Activated CD4-positive, alpha-beta T cell treated with anti-CD3 and anti-CD28 coated beads, Interleukin-2, amount 10 ng/mL, durations not matched to agents 7 days and 5 days (primary cell): ENCODE measurements at places on chromosomes 16 and 17. TPM values are rescaled to one million over a fixed set of nuclear protein-coding genes. Genes with fewer than 3 reads are reported as not detected.
A peak's percentile ranks its signal among the peaks of the same experiment; 100 is the strongest.

DNA sequence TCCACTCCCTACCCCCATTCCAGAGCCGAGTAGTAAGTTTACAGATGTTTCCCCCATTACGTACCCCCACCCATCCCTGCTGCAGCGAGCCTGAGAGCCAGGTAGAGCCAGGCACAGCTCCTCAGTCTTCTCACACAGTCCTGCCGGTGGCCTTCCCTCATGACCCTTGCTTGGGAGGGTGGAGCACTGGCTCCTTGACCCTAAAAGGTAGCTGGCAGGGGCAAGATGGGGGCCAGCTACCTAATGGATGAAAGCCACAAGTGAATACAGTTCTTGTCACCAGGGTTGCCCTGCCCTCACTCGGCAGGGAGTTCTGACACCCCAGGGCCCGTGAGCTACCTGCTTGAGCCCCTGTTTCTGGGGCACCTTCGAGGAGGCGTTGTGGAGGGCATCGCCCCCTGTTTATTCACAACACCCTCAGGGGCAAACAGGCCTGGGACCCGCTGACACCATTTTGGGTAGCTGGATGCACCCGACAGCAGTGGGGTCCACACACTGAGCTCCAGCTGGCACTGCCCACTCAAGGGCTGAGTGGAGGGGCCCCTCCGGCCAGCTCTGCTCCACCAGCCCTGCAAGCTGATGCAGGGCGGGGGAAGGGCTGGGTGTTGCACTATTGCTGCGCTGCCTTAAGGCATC is 22.2 kb downstream of the ADAM11 start:
- H3K27ac ChIP-seq, result no peak overlapping the region
- peaks cover 6% of the 10 kb centered on the region for H3K27me3 ChIP-seq
- DNase-seq, result no peak
- H3K4me1 ChIP-seq, result peaks cover 14% of the 10 kb centered on the region
- no peak overlapping the region for H3K4me3 ChIP-seq
- H3K36me3 ChIP-seq, result no peaks in the 10 kb centered on the region

- DNase-seq, result no peak
- H3K27me3 ChIP-seq, result peaks cover 2% of the 10 kb centered on the region
- peak overlapping the region; percentile 93 for H3K27ac ChIP-seq
- H3K4me1 ChIP-seq, result peaks cover 50% of the 10 kb centered on the region
- peak overlapping the region; percentile 5 for H3K4me3 ChIP-seq
Observed at GRCh38 chr17:17403065-17403464, 73.7 kb upstream of the MED9 start.

- no peak overlapping the region for H3K4me3 ChIP-seq
- H3K27ac ChIP-seq, result no peak overlapping the region
- H3K36me3 ChIP-seq, result no peaks in the 10 kb centered on the region
- peaks cover 3% of the 10 kb centered on the region for H3K4me1 ChIP-seq
- peak; percentile 17 for DNase-seq
Observed at GRCh38 chr17:1997927-1998742, 27.0 kb downstream of the RTN4RL1 start.

Gene TMC8
- total RNA-seq, result 364 TPM
